ENCODE measurements at places on chromosomes 7 and 10.

DNA sequence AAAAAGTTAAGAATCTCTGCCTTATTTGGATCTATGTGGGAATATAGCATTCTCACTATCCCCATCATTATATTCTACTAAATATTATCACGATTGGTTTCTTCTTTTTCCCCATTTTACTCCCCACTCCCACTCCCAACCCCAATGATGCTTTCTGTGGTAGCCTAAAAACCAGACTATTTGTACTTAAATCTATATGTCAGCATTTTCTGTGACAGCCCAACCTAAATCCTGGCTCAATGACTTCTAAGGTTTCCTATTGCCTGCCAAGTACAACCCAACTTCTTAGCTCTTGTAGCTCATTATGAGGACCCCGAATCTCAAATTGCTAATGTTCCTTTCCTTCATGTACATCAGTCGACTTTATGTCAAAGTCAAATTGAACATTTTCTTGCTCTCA is 598.6 kb downstream of the XPNPEP1 start:
- DNase-seq, result no peak

DNA sequence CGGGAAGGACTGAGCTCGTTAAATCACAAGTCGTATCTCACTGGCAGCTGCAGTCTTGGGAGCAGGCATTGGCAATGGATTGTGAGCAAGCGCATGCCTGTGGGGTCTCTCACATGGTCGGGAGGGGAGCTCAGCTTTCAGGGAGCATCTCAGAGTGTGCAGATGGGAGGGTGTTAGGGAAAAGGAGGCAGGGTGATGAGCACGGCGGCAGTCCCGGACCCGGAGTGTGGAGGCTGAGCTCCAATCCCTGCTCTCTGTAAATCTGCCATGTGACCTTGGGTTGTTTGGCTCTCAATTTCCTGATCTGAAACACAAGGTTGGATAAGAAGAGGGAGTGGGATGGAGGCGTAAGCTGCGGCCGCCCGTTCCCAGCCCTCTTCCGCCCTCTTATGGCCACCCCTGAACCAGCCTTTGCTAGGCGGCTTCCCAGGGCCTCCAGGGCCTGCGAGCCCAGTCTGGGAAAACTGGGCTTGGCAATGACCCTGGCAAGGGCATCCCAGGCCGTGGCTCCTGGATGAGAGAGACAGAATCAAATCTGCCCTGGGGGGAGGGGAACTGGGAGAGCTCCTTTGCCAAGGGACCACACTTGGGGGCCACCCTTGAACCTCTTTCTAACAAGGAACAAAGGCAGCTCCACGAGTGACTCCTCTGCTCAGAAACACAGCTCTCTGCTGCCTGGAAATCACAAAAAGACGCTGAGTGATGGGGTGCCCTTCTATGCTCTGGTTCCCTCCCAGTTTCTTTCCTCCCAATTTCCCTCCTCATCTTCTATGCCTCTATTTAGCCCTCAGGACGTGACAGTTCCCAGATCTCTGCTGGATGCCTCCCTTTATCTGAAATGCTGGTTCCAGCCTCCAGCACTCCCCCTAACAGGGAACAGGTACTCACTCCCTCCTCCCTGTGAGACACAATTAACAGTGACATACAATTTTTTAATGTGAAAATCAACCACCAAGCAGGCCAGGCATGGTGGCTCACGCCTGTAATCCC is 41.7 kb upstream of the LOXL4 start:
- DNase-seq, result peak; percentile 72

GRCh38 chr10:119859420-119860258 is 13.0 kb downstream of the MCMBP start:
- DNase-seq, result peak; percentile 19

DNA sequence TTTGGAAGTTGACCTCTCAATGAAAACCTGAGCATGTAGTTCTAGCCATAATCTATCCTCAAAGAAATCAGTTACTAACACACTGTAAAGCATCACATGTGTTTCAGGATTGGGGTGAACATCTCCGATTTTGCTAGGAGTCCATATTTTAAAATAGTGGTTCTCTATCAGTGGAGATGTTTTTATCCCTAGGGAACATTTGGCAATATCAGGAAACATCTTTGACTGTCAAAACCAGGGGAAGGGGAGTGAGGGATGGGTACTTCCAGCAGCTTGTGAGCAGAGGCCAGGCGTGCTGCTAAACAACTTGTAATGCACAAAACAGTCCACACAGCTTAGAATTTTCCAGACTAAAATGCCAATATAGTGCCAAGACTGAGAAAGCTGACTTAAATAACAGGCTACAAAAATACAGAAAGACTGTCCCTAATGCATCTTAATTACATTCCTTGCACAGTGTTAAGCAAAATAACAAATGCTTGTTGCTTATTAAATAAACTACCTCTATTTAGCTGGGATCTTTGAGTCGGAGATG is 120.9 kb downstream of the CRPPA start:
- no peak for DNase-seq

DNA sequence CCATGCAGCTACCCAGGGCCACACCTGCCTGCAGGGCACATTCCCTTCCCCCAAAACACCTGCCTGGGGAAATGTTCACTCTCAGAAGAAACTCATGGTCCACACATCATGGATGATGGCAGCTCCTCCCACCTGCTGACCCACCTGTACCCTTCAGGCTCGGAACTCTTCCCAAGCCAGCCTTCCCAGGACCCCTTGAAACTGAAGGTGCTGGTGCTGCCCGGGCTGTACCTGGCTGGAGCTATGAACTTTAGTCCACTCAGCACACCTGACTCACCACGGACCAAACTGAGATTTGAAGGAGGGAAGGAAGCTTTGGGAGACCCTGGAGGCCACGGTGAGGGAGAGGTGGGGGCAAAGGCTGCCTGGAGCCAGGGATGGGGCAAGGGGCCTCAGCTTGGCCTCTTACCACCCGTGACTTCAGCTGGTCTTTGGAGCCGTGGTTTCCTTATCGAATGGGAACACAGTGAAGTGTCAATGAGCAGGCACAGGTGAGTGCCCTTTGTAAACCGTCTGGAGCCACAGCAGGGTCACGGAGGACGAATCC is 30.1 kb upstream of the INPP5A start:
- DNase-seq, result no peak

- DNase-seq, result no peak
Measured at GRCh38 chr7:81789406-81790119, 19.7 kb upstream of the HGF start.

DNA sequence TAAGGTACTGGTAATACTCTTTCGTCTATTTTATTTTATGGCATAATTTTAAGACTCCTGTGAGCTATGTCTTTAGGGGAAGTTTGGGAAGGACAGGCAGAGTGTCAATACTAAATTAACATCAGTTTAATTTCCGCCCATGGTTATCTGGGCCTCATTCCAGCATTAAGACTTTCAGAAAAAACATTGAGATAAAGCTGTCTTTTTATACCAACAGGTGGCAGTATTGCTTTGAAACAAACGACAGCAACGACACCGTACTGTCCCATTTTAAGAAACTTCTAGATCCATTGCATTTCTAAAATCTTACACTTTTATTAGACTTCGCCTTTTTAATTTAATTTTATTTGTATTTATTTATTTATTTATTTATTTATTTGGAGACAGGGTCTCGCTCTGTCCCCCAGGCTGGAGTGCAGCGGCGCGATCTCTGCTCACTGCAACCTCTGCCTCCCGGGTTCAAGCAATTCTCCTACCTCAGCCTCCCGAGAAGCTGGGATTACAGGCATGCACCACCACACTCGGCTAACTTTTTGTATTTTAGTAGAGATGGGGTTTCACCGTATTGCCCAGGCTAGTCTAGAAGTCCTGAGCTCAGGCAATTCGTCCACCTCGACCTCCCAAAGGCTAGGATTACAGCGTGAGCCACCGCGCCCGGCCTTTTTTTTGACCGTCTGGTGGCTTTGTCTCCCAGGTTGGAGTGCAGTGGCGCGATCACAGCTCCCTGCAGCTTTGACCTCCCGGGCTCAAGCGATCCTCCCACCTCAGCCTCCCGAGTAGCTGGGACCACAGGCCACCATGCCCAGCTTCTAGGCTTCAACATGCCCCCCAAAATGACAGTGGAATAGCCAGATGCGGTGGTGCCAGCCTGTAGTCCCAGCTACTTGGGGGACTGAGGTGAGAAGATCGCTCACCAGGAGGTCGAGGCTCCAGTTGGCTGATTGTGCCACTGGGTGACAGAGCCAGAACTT is 78.7 kb upstream of the C1GALT1 start:
- DNase-seq, result peak; percentile 81

- DNase-seq, result no peak
Measured at GRCh38 chr7:95908499-95908898, 136.1 kb downstream of the DYNC1I1 start.

DNA sequence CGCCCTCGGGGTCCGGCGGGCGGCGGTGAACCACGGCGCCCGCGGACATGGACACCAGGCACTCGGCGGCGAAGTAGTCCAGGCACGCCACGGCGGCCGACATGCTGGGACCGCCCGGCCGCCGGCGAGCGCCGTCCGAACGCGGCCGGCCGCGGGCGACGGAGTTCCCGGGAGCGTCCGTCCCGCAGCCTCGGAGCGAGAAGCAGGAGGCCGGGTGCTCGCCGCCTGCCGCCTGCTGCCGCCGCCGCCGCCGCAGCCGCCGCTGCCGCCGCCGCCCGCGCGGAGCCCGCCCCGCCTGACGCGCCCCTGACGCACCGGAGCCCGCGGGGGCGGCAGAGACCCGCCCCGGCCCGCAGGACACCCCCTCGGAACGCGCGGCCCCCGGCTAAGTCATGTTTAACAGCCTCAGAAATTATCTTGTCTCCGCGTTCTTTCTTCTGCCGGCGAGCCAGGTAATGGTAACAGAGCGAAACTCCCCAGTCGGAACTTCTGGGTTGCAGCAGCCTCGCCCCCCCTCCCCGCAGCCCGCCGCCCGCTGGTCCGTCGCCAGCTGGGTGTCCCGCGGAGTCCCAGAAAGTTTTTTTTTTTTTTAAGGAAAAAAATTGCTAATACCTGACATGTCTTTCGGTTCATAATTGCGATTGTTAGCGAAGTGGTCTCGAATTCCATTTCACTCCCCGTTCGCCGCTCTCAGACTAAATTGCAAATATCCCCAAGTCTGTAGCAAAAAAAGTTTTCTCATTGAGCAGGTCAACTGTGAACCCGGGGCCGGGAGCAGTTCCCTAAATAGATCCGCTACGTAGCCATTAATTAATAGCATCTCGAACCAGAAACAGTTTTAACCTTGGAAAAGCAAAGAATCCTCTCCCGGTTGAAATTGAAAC is at the start of gene KLF14:
Gene KLF14 (minus strand): TSS at position 277 of the 884 bp plus-strand sequence. CDS start 174 bp downstream, at position 103.
- DNase-seq, result peak; percentile 2

DNA sequence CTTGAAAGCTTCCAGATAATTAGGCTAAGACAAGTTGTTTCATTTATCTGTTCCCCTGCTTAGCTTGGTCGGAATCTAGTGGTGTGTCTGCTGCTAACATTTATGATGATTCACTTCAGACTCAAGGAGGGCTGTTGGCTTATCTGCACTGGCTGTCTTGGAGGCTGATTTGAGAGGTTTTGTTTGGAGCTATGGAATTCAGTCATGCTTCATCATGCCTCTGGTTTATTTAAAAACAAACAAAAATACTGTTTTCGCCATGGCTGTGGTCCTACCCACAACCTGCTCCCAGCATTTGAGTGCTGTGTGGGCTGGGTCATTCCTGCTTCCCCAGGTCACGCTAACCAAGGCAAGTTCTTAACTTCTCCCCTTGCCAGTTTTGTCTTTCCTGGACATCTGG is 11.7 kb upstream of the ARPC1B start:
- no peak for DNase-seq

GRCh38 chr10:80324086-80324485 is 32.5 kb downstream of the DYDC1 start:
- peak; percentile 0 for DNase-seq

DNA sequence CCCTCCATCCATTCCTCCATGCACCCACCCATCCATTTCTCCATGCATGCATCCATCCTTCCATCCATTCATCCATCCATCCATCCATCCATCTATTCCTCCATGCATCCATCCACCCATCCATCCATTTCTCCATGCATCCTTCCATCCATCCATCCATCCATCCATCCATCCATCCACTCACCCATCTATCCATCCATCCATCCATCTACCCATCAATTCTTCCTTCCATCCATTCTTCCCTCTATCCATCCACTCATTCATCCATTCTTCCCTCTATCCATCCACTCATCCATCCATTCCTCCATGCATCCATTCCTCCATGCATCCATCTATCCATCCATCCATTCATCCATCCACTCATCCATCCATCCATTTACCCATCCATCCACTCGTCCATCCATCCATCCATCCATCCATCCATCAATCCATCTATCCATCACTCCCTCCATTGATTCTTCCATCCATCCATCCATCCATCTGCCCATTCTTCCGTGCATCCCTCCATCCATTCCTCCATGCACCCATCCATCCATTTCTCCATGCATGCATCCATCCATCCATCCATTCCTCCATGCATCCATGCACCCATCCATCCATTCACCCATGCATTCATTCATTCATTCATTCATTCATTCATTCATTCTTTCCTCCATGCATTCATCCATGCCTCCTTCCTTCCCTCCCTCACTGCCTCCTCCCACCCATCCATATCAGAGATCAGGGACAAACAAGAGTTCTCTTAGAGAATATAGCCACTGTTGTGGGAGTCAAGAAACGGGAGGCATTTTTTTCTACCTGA is 22.2 kb downstream of the ELN start:
- DNase-seq, result no peak

DNA sequence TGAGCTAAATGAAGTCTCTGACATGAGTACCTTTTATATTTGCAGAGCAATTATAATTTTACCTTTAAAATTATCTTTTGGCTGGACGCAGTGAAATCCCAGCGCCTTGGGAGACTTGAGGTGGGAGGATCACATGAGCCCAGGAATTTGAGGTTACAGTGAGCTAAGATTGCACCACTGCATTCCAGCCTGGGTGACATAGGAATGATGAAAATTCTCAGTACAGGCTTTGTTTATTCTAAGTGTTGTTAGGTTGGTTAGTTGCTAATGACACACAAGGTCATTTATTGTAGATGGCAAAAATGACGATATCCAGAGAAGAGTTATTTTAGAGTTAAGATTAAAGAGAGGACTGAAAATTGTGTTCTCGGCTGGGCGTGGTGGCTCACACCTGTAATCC is 87.6 kb downstream of the XRCC2 start:
- DNase-seq, result no peak

- no peak for DNase-seq
Measured at GRCh38 chr7:46207931-46208634, 287.0 kb upstream of the IGFBP3 start.

- no peak for DNase-seq
Measured at GRCh38 chr10:6726924-6727323, 146.8 kb upstream of the PRKCQ start.

DNA sequence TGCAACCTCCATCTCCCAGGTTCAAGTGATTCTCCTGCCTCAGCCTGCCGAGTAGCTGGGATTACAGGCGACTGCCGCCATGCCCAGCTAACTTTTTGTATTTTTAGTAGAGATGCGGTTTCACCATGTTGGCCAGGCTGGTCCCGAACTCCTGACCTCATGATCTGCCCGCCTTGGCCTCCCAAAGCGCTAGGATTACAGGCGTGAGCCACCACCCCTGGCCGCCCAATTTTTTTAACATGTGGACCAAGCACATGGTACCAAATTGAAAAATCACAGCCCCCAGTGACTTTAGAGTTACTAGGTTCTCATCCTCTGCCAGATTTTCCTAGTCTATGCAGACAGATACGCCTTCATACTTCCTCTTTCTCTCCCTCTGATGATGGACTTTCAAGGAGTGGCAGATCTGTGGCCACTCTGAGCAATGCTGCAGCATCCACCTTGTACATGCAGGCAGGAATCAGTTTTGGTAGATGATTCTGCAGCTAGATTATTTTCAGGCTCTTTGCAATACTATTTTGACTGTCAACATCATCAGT is 34.0 kb upstream of the EZH2 start:
- DNase-seq, result no peak
